Activated CD8-positive, alpha-beta T cell treated with anti-CD3 and anti-CD28 coated beads for 36 hours (primary cell): ENCODE measurements at places on chromosomes 1 and 21. TPM values are rescaled to one million over a fixed set of nuclear protein-coding genes. Genes with fewer than 3 reads are reported as not detected.

- DNase-seq, result no peak
Measured at GRCh38 chr1:111735858-111736544, 3.2 kb downstream of the INKA2 start.

Gene ARHGAP30
- 174 TPM for total RNA-seq

DNA sequence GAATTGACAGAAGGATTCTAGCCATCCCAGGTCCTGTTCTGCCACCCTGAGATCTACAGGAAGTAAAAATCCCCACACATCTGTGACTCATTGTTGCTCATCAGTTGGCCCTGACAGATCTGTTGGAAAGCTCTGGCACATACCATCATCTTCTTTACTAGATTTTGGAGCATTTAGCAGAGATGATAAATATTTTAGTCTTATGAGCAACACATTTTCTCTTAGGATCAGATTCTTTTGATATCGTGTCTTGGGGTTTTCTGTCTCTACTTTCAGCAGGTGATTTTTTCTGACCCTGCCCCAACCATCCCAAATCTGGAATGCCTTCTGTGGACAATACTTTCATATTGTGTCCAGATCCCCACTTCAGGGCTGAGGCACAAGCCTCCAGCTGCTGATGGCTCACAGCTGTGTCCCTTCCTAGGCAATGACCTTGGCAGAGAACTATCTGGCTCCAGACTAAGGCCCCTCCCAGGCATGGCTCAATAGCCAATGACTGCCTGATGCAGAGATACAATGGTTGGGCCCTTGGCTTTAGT lies 102.8 kb downstream of the GDAP2 start:
- no peak for DNase-seq

- no peak for DNase-seq
Measured at GRCh38 chr1:236545621-236546169, 21.9 kb downstream of the LGALS8 start.
